ENCODE measurements at places on chromosomes 7 and 10.

GRCh38 chr7:127690806-127691205 lies 38.8 kb downstream of the SND1 start:
- no peak for DNase-seq

DNA sequence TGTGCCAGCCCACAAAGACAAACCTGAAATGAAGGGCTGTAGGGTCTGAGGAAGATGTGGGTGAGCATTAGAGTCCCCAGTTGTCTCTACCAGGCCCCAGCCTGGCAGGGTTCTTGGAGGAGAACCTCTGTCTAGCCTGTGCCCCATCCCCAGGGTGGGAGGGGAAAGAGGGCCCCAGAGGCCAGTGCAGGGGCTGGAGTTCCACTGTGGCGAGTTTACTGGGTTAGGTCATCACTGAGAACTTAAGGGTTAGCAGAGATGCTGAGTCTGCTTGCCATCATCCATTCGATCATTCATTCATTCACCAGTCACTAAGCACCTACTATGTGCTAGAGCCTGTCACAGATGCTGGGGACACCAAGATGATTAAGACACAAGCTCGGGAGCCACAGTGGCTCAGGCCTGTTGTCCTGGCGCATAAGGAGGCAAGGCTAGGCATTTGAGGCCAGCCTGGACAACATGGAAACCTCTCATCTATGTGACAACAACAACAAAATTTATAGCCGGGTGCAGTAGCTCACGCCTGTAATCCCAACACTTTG lies 2.6 kb downstream of the ANKRD2 start:
- no peak for DNase-seq

GRCh38 chr10:44193567-44194220 lies 191.2 kb downstream of the CXCL12 start:
- DNase-seq: no peak

GRCh38 chr10:77544617-77545016 lies 93.0 kb downstream of the KCNMA1 start:
- DNase-seq: no peak

GRCh38 chr7:1865571-1866255 lies 195.6 kb downstream of the ELFN1 start:
- DNase-seq: no peak

DNA sequence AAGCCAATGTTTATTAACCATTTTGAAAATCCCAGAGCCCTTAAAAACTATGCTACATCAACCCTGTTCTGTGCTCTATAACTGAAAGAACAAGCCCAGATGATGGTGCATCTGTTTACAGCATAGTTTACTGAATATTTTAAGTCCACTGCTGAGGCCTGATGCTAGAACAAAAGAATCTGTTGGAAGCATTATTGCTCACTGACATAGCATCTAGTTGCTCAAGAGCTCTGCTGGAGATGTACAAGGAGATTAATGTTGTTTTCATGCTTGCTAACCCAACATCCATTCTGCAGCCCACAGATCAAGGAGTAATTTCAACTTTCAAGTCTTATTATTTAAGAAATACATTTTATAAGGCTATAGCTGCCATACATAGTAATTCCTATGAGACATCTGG lies 181.3 kb upstream of the FEZF1 start:
- no peak for DNase-seq

GRCh38 chr7:30800785-30801252 lies 29.6 kb downstream of the MINDY4 start:
- DNase-seq: no peak

GRCh38 chr7:111094419-111094818 lies 3.5 kb downstream of the LRRN3 start:
- DNase-seq: no peak

GRCh38 chr10:110007161-110007700 lies 553 bp upstream of the ADD3 start:
- DNase-seq: no peak

DNA sequence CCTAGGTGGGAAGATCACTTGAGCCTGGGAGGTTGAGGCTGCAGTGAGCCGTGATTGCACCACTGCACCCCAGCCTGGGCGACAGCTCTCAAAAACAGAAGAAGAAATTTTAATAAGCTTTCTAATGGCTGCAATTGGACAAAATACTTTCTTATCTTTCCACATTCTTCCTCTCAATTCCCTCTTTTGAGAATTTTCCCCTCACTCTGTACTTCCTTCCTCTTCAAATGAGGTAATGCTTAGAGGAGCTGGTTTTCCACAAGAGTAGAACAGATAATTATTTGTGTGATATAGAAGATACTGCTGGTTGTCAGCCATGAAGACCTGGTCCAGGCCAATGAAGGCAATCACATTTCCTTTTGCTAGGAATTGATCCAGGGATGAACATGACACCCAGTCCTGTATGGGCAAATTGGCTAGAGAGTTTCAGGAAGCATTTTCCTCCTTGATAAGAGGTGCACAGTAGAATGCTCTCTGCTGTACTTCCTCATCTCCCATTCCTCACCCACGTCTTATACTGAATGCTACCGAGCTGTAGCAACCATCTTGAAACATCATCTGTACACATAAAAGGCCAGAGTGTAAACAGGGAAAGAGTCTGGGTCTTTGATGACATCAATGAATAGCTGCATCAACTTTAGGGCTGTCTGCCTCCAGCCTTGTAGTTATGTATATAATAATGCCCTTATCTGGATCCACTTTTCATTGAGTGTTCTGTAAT lies 103.9 kb downstream of the CDK6 start:
- DNase-seq: no peak

DNA sequence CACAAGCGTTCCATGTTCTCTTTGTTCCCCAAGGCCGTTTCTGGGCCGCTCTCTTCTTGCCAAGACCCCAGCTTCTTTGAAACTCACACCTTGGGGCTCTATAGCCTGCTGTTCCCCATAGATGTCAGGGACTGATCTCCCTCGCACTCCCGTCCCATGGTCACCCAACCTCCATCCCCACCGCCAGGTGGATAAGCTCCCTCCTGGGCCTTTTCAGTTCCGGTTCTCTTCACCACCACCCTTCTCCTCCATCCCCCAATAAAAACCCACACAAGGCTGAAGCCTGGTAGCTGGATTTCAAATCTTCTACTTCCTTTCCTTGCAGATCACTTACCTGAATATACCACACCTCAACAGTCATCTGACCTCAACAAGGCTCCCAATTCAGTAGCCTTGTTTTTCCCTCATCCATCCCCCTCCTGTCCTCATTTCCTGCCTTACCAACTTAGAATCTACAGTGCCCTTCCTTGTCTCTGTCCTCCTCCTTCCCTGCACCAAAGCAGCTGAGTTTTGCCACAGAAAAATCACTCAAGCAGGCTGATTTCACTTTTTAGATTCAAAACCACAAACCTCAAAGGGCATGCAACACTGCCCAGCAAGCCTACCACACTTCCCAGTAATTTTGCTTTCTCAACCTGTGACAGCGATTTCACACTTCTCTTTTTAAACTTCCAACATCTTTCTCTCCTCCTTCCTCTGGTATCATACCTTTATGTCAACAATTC lies 7.7 kb downstream of the SLC37A3 start:
- no peak for DNase-seq

GRCh38 chr7:26704786-26705185 lies 159.6 kb downstream of the SKAP2 start:
- DNase-seq: no peak

DNA sequence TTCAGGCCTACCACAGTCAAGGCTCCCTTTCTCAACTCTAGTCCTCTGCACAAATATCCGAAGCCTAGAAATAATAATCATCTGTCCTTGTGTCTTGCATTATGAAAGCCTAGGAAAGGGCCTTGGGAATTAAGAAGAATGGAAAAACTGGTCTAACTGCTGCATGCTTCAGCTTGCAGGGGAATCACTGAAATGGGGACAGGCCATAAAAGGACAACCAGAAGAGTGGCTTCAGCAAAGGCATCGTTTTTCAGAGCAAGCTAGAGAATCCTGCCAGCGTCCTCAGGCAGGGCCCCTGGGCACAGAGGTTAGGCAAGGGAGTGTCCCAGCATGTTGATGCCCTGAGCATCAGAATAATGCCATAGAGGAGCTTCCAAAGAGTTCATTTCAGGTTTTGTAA lies 13.2 kb downstream of the ERVW-1 start:
- no peak for DNase-seq

- no peak for DNase-seq
Measured at GRCh38 chr7:26664274-26664673, 200.1 kb downstream of the SKAP2 start.

- DNase-seq: no peak
Measured at GRCh38 chr10:127003032-127003685, 97.9 kb downstream of the DOCK1 start.

GRCh38 chr7:29345590-29345989 lies 151.0 kb downstream of the CHN2 start:
- DNase-seq: no peak

GRCh38 chr7:15094989-15095388 lies 192.4 kb upstream of the DGKB start:
- DNase-seq: no peak

- DNase-seq: no peak
Measured at GRCh38 chr10:70355051-70356021, 27.1 kb downstream of the LRRC20 start.

- no peak for DNase-seq
Measured at GRCh38 chr7:24948739-24949138, 31.2 kb downstream of the OSBPL3 start.

DNA sequence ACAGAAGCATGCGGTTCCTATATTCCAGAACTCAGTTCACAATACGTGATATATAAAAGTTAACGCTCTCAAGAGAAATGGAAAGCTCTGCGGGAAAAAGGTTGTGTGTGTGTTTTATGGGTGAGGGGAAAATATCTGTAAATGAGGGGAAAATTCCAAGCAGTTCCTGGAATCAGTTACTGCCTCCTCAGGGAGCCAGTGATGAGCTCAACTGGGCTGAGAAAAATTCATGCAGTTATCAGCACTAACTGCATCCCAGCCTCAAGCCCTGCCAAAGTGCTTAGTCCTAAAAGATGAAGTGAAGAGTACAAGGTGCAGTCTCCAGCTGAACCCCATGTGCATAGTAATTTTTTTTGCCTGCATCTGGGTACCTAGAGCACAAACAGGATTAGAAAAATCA lies 191.9 kb downstream of the CDK14 start:
- no peak for DNase-seq

DNA sequence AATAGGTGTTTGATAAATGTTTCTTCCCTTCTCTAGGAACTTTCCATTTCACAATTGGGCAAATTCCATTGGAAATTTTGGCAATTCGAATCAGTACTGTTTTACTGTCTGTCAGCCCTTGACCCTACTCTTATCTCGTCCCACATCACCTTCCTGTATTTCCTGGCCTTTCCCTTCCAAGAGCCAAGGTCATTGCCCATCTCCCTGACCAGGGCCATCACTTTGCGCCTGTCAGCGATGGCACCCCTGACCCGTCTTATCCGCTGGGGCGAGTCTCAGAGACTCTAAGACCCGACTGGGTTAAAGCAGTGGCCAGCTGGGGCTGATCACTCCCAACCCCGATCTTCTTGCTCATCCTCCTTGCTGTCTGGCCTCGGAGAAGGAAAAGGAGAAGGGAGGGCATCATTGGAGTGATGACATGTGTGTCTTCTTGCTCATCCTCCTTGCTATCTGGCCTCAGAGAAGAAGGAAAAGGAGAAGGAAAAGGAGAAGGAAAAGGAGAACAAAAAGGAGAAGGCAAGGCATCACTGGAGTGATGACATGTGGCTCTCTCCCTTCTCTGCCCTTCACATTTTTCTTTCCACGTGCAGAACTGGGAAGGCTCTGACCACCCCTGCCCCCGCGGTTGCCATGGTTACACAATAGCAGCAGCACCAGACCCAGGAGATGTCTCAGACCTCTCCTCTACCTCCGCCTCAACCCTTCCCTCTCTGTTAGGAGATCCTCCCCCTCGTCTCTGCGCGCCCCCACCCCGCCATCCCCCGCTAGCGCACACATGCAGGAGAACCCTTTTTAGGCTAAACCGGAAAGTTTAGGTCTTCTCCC lies 2.0 kb downstream of the SEMA3D start:
- no peak for DNase-seq

- DNase-seq: peak; percentile 28
Measured at GRCh38 chr7:33591490-33591889, 313.8 kb upstream of the BMPER start.

GRCh38 chr7:36192877-36193276 lies 39.8 kb downstream of the EEPD1 start:
- DNase-seq: no peak

GRCh38 chr10:33279276-33279675 lies 55.2 kb downstream of the NRP1 start:
- no peak for DNase-seq

DNA sequence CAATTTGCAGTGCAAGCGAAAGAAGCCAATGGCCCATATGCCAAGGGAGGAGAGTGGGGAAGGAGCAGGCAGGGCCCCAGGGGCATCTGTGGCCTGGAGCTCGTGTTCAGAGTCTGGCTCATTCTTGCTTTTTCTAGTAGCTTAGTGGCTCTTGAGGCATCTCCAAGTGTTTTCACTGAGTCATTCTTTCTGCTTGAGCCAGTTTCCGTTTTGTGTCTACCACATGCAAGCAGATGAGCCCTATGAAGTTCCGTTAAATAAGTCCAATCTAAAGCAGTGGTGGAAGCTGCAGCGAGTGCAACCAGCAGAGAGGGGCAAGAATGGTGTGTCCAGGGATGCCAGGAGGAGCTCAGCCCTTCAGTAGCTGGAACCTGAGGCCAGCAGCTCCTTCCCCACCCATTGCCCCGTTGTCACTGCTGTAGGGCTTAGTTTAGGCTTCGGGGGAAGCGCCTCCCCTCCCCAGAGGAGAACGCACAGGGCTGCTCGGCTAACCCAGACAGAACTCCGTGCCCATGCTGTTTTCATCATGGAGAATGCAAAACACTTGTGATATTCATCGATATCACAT lies 57.4 kb upstream of the EBF3 start:
- no peak for DNase-seq

DNA sequence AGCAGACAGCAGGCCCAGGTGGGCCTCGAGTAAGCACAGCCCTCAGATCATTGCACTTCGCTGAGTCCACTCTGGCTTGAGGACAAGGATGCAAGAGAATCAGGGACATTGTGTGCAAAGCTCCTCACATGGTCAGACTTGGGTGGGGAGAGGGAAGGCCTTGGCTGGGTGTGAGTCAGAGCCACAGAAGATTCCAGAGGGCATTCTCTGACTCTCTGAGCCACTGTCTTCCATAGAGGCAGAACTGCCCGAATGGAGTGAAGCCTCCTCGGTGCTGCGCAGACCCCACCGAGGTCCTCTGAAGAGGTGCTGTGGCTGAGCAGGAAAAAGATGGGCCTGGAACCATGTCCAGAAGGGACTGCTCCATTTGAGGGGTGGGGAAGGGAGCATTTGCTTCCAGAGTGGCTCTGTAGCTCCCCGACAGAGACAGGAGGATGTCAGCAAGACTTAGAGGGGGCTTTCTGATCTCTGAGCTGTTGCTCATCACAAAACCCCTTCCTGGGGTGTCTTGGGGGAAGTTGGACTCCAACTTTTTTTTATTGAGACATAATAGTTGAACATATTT lies 120.8 kb downstream of the PTPN20 start:
- no peak for DNase-seq

GRCh38 chr10:46096909-46097575 lies 51.0 kb upstream of the MSMB start:
- DNase-seq: no peak

DNA sequence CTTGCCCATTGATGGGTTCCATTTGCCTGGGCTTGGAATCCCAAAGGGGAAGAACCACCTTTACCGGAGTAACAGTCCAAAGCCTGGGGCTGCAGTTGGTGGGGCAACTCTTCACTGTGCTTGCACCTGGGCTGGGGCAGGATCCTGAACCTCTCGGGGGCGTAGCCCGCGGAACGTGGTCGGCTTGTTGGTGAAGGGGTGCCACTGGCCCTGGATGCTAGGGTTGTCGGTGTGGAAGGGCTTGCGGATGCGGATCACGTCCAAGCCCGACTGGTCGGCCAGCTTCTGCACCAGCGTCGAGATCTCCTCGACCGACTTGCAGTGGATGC lies 710 bp downstream of the MRPL43 start:
- no peak for DNase-seq

GRCh38 chr10:98404571-98405359 lies 10.2 kb downstream of the PYROXD2 start:
- no peak for DNase-seq

Measured in LNCaP clone FGC (cell line).